Muscle of back (tissue), 13 donors: ENCODE measurements at places on chromosomes 16 and 17.

GRCh38 chr17:45234641-45235415 is 13.1 kb downstream of the FMNL1 start:
- DNase-seq, result no peak

GRCh38 chr17:81419319-81419885 is 24.1 kb downstream of the BAHCC1 start:
- peak; percentile 81 for DNase-seq

DNA sequence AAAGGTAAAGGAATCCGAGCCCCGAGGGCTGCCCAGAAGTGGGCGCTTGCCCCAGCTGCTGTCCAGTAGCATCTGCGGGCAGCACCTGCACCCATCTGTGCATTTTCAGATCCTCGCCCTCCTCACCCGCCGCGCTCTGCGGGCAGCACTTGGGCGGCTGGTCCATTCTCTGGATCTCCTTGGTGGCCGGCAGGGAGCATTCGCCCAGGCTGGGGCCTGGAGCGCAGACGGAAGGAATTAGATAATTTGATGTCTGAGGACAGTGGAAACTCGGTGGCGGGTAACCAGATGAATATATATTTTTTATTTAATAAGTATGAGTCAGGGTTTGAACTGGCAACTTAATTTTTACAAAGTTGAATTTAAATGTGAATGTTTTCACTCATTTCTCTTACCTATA is 88.5 kb downstream of the NPIPB11 start:
- DNase-seq, result no peak

DNA sequence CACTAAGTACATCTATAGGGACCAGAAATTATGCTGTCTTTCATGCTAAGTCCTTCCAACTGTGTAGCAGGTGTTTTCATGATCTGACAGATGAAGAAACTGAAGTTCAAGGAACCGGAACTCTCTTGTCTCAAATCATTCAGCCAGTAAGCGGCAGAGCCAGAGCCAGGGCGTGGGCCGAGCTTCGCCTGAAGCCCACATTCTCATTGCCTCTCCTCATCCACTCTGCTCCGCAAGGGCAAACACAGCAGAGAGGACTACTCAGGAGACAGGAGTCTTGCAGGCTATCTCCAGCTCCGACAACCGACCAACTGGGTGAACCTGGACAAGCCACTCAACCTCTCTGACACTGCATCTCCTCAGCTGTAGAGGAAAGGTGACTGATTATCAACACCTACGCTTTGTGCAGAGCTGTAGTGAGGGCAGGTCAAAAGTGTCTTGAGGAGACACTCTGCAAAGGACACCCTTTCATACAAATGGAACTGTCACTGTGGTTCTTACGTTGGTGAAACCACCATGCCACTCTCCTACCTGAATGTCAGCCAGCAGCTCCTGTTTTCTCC is 72.9 kb downstream of the CYTH1 start:
- no peak for DNase-seq

DNA sequence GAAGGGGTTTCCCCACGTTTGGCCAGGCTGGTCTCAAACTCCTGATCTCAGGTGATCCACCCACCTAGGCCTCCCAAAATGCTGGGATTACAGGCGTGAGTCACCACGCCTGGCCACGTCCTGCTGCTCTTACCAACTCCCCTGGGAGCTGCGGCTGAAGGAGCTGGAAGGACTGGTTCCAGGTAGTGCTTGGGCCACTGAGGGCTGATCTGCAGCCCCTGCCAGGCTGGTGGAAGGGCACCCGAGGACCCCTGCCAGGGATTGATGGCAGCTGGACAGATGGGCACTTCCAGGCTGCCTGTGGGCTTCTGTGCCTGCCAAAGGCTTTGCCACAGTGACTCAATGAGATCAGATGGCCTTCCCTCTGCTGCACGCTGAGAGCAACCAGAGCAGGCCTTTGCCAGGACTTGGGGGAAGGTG is 2.3 kb downstream of the OXLD1 start:
- no peak for DNase-seq

GRCh38 chr17:75271955-75272847 is 1.2 kb upstream of the MIF4GD start:
- no peak for DNase-seq

DNA sequence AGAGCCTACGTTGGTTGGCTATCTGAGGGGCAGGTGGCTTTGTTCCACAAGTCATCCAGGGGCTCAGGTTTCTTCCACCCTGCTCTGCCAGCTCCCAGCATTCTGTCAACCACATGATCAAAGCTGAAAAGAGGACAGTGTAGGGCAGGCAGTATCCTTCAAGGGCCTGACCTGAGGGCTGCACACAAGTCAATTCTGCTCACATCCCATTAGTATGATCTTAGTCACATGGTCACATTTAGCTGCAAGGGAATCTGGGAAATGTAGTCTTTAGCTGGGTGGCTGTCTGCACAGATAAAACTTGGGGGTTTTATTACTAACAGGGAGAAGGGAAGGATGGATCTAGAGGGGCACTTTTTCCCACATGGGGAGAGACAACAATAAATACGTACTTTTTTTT is 97.3 kb downstream of the SALL1 start:
- no peak for DNase-seq

- no peak for DNase-seq
These were observed 2.9 kb downstream of the ABCC1 start for GRCh38 chr16:15952265-15952711.

- no peak for DNase-seq
These were observed 162.5 kb downstream of the PRKCA start for GRCh38 chr17:66464921-66465320.

- DNase-seq, result peak; percentile 72
These were observed 14.5 kb upstream of the TMC7 start for GRCh38 chr16:18969050-18969854.

- DNase-seq, result no peak
These were observed 12.3 kb upstream of the SEPHS2 start for GRCh38 chr16:30457743-30458560.
